ENCODE measurements at places on chromosomes 16 and 17.

DNA sequence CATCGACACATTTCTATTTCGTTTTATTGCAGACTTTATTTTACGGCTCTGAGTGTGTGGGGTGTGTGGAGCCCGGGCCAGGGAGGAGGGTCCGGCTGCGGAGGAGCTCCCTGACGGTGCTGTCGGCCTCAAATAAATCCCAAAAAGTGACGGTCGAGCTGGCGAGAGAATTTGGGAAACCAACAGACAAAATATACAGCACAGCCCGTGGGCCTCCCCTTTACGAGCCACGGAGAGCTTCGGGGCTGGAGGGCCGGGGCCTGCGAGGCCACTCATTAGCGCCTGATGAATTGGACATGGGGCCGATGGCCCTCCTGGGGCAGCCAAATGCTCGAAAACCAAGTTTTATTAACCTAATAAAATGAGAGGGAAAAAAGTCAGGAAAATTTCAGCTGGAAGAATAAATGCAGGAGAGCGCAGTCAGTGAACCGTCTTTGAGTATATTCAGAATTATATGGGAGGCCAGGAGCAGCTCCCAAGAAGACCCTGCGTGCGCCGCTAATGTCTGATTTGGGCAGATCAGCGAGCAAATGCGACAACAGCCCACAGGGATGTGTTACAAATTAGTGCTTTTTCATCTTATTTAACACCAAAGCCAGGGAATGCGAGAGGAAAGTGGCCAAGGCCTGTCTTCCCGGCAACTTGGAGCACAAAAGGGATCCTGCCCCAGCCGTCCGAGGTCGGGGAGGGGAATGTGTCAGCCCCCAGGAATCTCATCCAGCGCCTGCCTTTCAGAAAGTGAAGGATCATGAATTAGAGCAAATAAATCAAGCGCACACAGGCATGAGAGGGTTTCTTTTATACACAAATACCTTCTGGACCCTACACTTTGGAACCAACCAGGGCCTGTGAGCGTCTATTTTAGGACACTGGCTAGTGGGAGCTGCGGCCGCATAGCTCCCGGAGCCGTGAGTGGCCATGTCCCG is 249.1 kb downstream of the C16orf95 start:
- DNase-seq, result no peak

DNA sequence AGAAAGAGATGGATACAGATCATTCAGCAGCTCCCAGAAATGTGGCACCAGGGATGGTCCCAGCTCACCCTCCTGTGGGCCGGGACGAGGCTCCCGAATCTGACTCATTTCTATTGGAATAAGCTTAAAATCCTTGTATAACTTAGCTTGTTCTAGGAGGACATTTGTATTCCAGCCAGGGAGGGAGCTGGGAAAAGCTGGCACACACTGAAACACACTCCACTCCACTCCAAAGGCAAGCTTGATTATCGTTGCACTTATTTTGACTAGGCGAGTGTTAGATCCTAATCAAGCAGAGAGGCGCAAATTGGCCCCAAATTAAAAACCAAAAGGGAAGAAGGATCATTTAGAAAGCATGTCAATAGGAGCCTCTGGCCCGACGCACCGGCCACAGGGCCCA is 339.5 kb downstream of the HS3ST4 start:
- DNase-seq, result no peak

GRCh38 chr16:16797239-16797638 is 418.3 kb downstream of the NPIPA7 start:
- no peak for DNase-seq

DNA sequence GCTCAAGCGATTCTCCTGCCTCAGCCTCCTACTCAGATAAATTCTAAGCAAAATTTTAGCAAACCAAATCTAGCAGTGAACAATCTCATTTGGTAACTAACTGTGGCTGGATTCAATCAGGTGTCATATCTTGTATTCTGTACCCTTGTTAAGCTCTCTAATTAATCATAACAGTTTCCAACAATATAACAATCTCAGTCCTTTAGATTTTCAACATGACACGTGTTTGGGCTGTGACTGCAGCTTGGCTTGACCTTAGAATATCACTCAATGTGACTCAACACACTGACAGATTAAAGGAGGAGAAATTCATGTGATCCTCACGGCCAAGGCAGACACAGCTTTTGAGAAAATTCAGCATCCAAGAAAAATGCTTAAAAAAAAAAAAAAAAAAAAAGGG is 133.6 kb downstream of the BANP start:
- DNase-seq, result no peak

- DNase-seq, result no peak
These were observed 62.0 kb upstream of the MARCHF10 start for GRCh38 chr17:62870030-62870541.

DNA sequence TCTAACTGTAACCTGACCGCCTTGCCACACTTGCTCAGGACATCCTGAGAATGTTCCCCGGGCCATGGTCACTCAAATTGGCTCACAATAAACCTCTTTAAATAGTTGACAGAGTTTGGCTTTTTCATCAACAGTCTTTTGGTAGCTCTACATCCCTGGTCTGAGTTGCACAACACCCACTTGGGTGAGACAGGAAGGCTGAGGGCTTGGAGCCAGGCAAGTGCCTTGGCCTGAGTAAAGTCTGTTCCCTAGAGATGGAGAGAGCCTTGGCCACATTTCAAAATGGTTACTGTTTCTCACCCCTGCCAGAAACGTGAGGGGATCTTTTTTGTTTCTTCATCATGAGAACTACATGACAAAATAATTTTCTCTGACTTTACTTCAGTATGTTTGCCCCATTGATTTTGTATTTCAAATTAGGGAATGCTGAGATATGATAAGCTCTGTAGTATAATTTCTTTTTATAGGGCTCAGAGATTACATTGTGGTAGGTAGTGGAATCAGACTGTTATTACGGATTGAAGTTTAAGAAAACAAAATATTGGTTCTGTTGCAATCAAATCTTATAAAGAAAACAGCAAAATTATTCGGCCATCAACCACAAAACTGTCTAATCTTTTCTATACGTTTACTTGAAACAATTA is 53.9 kb upstream of the NETO2 start:
- DNase-seq, result peak; percentile 1

GRCh38 chr16:35911899-35912298 is 2452.5 kb downstream of the TP53TG3F start:
- no peak for DNase-seq

- DNase-seq, result no peak
These were observed 10.8 kb upstream of the USP31 start for GRCh38 chr16:23160082-23160481.

DNA sequence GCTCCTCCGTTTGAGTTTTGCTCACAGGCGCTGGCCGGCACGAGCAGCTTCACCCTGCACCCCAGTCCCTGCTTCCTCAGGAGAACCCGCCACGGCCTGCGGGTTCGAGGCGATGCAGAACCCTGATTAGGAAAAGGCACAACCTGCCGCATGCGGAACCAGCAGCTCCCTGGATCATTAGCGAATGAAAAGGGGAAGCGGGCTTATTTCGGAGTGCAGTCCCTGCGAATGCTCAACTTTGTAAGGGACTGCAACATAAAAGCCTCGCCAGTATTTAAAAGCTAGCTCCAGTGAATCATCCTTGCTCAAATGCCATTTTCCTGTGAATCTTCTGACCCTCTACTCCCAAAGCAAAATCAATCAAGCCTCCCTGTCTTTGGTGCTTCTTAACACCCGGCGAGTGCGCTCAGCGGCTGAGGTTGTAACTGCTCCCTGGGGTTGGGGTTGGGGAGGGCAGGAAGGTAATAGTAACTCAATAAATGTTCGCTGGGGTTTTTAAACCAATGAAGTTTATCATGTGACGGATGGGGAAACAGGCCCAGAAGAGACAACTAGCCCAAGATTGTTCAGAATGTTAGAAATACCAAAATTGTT is 678 bp upstream of the AKAP10 start:
- DNase-seq, result no peak

DNA sequence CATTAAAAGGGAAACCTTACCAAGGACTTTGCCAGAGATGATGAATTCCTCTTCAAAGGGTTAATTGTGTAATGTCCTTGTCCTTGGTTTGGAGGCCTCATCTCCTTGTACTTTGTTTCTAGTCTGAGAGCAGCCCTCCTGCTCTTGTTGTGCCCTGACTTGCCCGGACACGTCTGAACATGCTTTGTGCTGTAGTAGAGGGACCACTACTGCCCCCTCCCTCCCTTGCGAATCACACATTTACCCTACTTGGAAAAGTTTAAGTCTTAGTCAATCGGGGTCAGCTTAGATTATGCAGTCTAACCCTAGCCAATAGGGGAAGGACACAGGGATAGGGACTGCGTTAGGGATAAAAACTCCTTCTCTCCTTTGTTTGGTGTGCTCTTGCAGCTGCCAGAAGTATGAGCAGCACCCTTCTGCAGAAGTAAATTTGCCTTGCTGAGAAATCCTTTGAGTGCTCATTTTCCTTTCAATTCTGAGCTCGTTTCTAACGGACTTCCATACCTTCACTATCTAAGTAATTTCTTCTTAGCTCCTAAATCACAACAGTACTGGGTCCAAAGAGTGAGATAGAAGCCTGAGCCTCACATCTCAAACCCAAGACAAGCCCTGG is 26.4 kb upstream of the CLEC3A start:
- DNase-seq, result no peak

- DNase-seq, result no peak
These were observed 25.5 kb downstream of the RAB11FIP3 start for GRCh38 chr16:450785-451512.

- no peak for DNase-seq
These were observed 80.8 kb downstream of the ZDHHC7 start for GRCh38 chr16:84930298-84931106.
